GM18507 (cell line): ENCODE measurements at places on chromosomes 11 and 22.
A peak's percentile ranks its signal among the peaks of the same experiment; 100 is the strongest.

DNA sequence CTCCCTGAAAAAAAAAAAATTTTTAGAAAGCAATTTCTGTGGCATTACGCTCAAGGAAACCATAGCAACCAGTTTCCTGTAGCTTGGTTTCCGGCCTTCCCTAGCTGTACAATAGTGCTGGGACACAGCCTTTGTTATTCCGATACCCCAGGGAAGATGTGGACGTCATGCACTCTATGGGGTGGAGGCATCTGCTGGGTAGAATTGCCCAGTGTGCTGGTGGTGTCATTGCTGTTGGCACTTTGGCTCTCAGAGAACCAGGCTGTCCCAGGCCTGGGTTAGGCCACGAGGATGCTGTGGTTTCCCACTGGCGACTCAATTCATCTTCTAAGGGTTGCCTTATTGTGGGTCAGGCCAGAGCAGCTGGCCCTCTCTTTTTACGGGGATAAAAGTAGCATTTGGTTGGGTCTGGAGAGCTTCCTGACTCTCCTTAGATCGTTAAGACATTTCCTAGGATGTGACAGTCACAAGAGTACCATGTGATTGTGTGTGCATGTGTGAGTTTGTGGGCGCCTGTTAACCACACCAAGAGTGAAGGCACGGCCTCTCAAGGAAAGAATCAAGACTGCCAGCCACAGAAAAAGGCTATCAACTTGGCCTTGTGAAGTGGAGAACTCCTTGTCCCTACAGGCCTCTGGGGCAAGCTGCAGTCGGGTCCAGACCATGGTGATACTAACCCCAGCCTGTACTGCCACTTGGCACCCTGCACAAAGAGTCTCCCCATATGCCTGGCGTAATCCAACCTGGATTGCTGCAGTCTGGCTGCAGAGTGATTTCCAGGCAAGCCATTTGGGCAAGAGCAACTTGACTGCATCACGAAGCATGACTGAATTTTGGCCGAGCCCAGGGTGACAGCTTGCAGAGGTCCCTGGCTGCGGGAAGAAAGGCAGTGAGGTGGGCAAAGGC lies 35.9 kb upstream of the NAV2 start:
- DNase-seq: no peak

DNA sequence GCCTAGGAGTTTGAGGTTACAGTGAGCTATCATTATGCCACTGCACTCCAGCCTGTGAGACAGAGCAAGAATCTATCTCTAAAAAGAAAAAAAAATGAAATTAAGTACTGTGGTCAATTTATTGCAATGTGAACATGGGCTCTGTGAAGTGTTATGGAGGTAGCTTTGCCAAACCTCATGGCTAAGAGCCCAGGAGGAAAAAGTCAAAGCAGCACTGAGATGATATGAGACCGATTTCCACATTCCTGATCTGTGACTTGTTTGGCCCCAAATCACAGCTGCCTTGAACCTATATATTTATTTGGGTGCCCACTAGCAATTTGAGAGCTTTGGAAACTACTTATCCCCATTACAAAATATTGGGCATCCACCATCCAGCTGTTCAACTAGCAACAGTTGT lies 29.8 kb upstream of the TMEM135 start:
- no peak for DNase-seq

DNA sequence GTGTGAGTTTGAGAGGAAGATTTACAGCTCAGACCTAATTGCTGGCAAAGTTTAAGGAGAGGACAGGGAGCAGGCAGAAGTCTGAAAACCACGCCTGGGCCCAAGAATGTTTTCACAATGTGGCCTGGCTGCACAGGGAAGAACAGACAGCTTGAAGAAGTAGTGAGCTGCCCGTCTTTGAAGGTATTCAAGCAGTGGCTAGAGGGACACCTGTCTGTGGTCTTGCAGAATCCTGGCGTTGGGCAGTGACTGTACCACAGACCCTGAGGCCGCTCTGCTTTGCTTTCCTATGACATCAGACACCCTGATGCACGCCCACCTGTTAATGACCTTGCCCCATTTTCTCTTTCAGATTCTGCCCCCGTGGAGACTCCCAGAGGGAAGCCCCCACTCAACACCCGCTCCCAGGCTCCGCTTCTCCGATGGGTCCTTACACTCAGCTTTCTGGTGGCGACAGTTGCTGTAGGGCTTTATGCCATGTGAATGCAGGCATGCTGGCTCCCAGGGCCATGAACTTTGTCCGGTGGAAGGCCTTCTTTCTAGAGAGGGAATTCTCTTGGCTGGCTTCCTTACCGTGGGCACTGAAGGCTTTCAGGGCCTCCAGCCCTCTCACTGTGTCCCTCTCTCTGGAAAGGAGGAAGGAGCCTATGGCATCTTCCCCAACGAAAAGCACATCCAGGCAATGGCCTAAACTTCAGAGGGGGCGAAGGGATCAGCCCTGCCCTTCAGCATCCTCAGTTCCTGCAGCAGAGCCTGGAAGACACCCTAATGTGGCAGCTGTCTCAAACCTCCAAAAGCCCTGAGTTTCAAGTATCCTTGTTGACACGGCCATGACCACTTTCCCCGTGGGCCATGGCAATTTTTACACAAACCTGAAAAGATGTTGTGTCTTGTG lies 6.6 kb upstream of the MCM5 start:
- no peak for DNase-seq

- no peak for DNase-seq
Observed at GRCh38 chr11:45477588-45477987, 187.8 kb downstream of the CHST1 start.

GRCh38 chr11:44755556-44756523 lies 29.1 kb downstream of the TSPAN18 start:
- no peak for DNase-seq

DNA sequence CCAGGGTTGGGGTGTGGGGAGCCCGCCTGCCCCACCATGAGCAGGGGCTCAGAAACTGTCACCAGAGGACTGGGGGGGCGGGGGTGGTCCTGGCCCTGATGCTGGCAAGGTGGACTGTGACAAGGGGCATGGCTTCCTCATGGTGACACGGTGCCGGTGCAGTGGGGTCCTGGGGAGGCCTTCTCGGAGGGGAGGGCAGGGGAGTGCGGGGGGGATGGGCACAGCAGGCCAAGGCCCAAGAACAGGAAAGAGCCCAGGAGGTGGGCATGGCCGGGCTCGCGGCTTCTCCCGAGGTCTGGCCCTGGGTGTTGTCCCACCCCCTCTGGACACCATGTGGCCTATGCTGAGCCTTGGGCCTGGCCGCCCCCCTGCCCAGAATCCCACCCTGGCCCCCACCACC lies 47.2 kb downstream of the MOB2 start:
- DNase-seq: no peak

GRCh38 chr22:49760280-49760629 lies 67.4 kb downstream of the BRD1 start:
- no peak for DNase-seq

GRCh38 chr11:60871378-60872061 lies 4.2 kb downstream of the ZP1 start:
- no peak for DNase-seq

DNA sequence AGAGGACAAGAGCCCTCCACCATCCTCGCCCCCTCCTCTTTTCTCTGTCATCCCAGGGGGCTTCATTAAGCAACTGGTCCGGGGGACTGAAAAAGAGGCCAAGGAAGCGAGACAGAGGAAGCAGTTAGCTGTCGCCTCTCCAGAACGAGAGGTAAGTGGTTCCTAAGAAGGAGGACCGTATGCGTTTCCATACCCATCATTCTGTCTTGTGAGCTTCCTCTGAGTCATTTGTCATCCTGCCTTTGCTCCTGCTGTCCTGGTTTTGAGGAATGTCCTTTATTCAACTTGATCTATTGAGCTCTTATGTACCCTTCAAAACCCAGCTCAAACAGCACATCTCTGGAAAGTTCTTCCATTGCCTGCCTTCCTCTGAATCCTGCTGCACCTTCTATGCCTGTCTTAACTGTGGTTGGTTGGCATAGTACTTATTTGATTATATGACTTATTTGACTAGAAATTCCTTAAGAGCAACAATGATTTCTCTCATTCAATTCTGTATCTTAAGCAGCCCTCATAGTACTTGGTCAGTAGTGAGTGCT lies 21.3 kb downstream of the MYO18B start:
- DNase-seq: no peak

DNA sequence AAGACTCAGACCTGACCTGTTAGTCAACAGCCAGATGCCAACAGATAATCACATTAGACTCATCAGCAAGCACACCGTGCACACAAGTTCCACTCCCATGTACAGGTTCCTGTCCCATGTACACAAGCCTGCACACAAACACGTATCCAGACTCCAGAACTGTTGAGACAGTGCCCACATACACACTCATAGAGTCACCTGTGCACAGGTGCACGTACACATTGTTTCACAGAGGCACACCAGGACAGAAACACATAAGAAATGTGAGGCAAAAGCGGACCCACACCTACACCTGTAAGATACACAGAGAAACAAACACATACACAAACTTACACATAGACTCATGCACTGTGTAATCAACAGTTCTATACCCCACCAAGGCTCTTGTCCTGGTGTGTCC lies 2.7 kb upstream of the ZNF74 start:
- DNase-seq: no peak

- DNase-seq: no peak
Observed at GRCh38 chr11:114606003-114606801, 10.6 kb upstream of the NXPE4 start.

- no peak for DNase-seq
Observed at GRCh38 chr11:102448869-102449224, 3.7 kb downstream of the TMEM123 start.

- DNase-seq: peak; percentile 45
Observed at GRCh38 chr22:46355369-46355995, 20.0 kb downstream of the TRMU start.

DNA sequence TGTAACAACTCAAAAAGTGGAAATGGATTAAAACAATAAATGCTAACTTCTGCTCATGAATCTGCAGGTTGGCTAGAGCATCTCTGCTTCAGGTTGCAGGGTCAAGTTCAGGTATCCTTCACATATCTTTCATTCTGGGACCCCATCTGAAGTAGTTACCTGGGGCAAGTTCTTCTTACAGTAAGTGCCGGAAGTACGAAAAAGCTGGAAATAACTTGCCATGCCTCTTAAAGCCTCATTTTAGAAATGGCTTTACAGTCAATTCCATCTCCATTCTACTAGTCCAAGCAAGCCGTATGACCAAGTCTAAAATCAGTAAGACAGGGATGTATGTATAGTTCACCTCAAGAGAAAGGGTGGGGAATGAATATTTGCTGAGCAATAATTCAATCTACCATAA lies 93.7 kb downstream of the FCHSD2 start:
- no peak for DNase-seq

- no peak for DNase-seq
Observed at GRCh38 chr22:45819305-45819704, 147.7 kb downstream of the ATXN10 start.

- no peak for DNase-seq
Observed at GRCh38 chr11:61980783-61981541, 13.5 kb upstream of the FTH1 start.

- no peak for DNase-seq
Observed at GRCh38 chr11:13189561-13190426, 87.8 kb upstream of the BMAL1 start.

DNA sequence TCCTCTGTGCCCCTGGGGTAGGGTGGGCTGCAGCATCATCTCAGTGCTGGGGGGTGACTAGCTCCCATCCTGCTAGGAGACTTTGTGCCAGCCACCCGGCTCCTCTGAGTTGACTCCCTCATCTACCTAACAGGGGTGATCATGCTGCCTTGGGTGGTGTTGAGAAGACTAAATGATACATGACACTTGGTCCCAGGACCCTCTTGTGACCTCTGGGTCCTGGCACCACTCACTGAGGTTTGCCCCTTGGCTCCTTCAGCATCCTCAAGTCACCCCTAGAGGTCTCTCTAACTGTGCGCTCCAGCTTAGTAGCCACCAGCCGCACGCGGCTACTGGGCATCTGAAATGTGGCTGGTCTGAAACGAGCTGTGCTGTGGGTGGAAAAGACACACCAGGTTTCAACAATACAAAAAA lies 72.1 kb downstream of the LRRC32 start:
- DNase-seq: peak; percentile 28

DNA sequence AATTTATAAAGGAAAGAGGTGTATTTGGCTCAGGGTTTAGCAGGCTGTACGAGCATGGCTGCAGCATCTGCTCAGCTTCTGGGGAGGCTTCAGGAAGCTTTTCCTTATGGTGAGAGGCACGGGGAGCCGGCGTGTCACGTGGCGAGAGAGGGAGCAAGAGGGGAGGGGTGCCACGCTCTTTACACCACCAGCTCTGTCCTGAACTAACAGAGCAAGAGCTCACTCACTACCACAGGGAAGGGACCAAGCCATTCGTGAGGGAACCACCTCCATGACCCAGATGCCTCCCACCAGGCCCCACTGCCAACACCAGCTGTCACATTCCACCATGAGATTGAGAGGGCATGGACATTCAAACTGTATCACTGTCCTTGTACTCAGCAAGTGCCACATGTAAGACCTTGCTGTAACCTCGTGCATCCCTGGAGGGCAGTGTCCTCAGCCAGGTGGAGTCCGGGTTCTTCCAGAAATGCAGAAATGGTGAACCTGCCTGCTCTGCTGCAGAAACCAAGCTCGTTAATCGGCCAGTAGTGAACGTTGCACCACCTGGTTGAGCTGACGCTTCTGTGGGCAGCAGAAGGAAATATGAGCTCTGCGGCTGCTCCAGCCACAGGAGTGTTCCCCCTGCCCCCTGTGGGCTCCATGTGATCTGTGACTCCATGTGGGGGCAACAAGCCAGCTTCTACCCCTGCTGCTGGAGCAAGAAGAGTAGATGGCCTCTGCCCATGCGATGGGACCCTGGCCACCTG lies 368.6 kb downstream of the TBC1D22A start:
- no peak for DNase-seq

DNA sequence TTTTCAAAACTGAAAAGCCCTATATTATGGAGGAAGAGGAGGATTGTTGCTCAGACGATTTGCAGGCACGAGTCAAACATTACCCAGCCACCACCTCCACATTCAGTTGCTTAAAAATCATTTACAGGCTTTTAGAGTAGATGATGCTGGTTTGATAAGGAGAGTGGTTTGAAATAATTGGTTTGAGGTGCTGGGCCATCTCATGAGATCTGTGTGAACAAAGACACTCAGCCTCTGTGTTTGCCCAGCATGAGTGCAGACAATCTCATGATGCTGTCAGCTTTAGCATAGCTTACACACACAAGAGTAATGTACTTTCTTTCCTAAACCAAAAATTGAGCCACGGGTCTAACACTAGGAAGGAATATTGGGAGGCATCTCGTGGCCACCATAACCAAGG lies 4.3 kb downstream of the SLC43A3 start:
- DNase-seq: no peak

GRCh38 chr11:111949519-111950426 lies 12.6 kb downstream of the DIXDC1 start:
- no peak for DNase-seq

DNA sequence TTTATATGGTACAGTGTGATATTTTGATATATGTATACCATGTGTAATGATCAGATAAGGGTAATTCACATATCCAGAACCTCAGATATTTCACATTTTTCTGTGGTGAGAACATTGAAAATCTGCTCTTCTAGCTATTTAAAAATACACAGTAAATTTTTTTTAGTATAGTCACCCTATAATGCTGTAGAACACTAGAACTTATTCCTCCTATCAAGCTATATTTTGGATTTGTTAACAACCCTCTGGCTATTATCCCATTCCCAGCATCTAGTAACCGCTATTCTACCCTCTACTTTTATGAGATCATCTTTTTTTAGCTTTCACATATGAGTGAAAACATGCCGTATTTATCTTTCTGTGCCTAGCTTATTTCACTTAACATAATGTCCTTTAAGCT lies 65.5 kb upstream of the SYT9 start:
- no peak for DNase-seq
